ENCODE measurements at places on chromosomes 4 and X.

DNA sequence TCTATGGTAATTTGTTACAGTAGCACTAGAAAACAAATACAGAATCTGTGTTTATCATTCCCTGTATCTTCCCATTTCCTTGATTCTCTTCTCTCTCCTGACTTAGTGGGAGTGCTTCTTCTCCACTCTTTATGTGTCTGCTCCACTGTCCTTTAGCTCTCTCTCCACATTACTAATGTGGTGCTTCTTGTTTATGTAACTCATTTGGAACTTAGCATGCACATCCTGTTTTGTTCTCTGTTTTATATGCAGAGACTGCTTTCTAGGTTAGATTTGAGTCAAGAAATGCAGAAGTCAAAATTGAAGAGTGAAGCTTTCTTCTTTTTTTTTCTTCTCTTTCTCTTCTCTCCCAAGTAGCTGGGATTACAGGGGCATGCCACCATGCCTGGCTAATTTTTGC, 25.9 kb downstream of the ADH1A start:
- DNase-seq: no peak

DNA sequence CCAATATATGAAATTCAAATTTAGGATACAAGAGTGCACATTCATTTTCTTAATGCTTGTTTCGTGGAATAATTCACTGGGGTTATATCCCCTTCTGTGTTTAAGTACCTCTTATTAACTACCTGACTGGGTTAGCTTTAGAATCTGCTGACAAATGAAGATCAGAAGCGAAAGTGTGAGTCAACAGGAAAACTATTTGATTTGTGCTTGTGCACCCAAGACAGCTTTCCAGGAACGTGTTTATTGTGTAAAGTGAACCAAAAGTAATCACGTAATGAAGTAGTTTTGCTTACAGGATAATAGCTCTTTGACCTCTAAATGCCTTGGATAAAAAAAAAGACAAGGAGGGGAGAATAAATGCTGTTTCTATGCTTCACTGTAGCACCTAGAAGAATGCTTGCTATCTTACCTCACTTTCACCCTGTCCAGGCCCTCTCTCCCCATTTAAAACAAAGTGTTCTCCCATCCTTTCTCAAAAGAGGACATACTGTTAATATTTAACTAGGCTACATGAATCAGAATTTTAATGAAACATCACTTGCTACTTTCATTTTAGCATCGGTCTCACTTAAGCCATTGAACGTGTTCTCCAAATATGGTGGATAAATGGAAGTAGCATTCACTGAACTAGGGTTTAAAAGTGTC, 141.9 kb downstream of the THOC2 start:
- no peak for DNase-seq

DNA sequence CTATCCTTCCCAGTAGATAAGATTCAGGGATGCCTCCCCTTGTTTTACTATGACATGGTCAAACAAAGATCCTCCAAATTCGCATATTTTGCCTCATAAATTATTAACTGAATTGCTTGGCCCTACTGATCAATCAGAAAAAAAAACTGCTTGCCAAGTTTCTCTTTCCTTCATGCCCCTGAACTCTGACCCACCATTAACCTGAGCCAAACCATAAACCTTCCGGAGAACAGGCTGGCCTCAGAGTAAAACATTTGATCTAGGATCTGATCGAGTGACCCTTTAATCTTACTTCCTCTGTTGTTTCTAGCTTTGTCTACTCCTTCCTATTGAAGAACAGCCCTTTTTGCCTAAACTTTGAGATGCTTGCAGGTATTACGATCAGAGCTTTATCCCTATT, 209.7 kb upstream of the FAM47A start:
- no peak for DNase-seq

DNA sequence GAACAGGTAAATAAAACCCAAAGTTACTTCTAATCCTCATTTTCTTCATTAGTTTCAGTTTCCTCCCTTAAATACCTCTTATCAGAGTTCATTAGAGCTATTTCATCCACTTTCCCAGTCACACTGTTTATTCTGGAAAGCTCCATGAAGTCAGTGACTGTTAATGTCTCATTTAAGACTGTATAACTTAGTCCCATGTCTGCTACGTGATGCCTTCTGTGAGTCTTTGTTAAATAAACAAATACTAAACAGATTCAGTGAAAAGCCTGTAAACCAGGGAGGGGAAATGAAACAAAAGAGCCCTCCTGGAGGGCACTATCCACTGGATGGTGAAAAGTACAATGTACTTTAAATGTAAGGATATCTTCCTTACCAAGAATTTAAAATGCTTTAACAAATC, 24.7 kb downstream of the ACE2 start:
- no peak for DNase-seq

DNA sequence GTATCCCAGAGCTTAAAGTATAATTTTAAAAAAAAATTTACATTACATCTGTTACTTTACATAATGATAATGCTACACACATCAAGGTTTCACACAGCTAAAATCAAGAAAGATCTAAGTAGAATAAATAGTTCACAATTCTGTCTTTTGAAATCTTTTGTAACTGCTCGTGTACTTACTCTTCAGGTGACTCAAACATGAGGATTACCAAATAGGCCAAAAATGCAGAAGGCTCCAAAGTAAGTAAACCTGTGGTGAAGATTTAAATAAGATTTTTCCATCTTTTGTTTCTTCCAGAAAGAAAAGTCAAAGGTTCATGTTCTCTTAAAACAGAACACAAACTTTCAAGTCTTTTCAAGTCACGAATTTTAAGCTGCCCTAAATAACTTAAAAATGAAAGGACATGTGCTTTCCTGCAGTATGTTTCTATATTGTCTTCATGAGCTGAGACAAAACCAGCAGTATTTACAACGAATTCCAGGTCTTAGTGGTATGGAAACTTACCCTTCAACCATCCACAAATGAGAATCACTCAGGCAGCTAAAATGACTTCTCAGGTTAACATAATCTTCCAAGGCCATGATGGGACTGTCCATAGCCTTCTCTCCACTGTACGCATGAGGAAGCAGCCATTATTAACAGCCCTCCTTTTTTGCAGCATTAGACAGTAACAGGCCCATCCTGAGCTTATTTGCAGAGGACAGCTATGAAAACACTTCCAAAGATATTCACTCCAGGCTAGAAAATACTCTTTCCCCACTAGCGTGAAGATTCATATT, 172.8 kb upstream of the EDNRA start:
- DNase-seq: no peak

DNA sequence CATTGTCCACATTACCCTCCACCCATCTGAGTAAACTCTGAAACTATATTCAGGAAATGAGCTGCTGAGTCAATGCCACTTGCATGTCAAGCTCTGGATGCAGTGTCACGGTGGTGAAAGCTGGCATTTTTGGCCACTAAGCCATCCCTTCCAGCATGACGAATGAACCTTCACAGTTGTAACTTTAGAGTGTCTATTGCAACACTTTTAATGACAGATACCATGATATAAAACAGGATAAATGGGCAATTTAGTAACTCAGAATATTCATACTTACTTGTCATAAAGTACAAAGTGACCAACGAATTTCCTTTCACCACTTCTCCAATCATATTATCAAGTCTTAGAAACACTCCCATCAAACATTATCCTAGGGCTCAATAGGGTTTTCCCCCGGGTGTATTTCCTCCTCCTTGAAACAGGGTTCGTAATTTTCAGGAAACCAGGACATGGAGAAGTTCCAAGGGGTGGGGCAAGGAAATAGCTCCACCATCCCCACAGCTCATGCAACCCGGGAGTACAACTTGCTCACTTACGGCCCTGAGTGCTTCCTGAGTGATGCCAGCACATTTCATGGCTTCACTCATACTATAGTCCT, 73.1 kb downstream of the MTHFD2L start:
- DNase-seq: peak; percentile 20

DNA sequence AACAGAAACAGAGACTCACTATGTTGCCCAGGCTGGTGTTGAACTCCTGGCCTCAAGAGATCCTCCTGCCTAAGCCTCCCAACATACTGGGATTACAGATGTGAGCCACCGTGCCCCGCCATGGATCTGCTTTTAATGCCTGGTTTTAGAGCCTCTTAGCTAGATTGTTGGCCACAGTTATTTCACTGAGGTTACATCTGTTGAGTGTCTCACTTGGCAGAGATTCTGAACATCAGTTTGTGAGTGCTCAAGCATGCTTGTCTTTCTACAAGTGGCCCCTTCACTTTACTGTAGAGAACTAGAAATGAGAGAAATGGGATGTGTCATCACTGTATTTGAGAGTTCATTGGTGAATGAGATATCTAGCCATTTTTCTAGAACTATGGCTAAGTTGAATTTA, 218.5 kb downstream of the APBB2 start:
- no peak for DNase-seq

- DNase-seq: no peak
Measured at GRCh38 chr4:33881176-33881575, 2363.1 kb downstream of the ARAP2 start.

DNA sequence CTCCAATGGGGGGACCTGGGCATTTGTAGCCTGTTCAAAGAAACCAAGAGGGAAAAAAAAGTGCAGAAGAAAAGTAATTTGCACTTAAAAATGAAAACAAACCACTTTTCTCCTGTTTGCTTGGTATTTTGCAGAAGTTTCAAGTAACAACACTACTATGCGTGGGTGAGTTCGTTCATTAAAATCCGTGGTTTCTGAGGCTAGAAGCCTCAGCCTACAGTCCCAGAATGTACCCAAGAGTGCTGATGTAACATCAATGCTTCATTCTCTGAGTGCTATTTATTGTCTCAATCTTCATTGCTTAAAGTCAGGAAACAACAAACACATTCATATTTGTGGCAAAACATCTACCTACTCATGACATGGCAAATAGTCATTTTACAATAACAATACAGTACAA, 29.2 kb downstream of the LGI2 start:
- DNase-seq: no peak

DNA sequence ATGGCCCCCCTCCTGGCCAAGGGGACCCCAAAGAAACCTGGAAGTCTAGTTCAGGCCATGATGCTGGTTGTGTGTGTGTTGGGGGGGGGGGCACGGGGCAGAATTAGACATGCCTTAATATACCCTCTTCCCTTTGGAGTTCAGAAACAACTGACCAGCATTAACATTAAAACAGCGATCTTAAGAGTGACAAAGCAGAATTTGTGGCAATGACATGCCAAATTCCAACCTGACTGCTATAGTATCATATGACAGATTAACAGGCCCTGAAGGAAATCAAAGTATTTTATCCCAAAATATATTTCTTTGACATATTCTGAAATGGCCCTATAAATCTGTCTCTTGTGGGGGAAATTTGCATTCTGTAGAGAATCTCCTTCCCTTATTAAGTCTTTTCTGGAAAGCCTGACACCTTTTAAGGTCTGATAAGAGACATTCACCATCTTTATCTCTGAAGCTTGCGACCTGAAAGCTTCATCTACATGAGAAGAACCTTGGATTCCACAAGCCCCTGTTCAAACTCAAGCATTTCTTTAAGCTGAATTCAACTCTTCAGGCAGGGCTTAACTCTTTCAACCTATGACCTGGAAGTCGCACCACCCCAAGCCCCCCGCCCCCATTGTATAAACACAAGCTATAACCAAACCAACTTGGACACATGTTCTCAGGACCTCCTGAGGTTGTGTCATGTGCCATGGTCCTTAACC, 40.2 kb downstream of the ABCB7 start:
- DNase-seq: no peak

GRCh38 chr4:6183740-6184139, 16.6 kb downstream of the JAKMIP1 start:
- DNase-seq: no peak

GRCh38 chr4:118739022-118739713, 54.0 kb downstream of the METTL14 start:
- no peak for DNase-seq

- no peak for DNase-seq
Measured at GRCh38 chr4:113738251-113738650, 23.3 kb downstream of the CAMK2D start.

- DNase-seq: no peak
Measured at GRCh38 chr4:56764775-56765174, 56.7 kb downstream of the SPINK2 start.

GRCh38 chr4:8355864-8356565, 84.5 kb downstream of the ACOX3 start:
- no peak for DNase-seq

DNA sequence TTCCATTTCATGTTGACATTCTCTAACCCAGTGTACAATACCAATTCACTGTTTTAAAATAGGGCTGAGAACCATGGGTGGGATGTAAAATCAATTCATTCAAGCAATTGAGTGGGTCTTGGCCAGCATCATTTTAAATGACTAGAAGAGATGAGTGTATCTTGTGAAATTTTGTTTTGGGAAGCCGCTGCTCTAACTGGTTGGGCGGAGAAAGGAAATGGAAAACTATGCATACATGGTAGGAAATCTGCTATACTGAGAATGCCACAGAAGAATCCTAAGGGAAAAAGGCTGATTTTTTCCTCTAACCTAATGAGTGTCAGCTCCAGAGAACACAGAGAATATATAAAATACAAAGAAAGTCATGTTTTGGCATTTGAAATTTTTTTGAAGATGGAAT, 54.8 kb upstream of the DCLK2 start:
- DNase-seq: no peak

DNA sequence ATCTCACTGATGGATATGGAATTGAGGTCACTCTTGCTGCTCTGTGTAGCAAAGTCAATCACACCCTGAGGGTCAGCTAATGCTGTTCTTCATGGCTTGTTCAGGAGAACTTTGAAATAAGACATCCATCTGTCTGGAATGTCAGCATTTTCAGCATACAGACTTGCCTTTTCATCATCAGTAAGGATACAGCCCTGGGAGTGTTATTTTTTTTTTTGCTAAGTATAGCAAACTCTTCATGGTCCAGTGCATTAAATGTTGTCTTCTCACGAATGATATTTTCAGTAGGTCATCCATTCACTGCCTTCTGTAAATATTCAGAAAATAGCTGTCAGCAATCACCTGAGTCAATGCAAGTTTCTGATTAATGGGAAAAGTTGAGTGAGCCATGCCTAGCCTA, 268.8 kb upstream of the SMIM31 start:
- DNase-seq: no peak

DNA sequence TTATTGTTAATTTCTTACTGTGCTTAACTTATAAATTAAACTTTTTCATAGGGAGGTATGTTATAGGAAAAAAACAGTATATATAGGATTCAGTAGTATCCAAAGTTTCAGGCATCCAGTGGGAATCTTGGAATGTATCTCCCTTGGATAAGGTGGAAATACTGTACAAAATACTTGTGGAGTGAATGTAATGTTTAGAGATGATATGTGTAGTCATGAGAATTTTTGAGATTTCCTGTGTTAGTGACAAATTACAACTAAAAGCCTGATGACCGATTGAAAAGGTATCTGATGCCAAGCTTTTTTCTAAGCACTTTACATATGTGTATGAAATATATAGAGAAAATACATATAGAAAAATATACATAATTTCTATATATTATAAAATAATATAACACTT, 69.2 kb downstream of the STK32B start:
- no peak for DNase-seq
